ENCODE measurements at places on chromosomes 5 and 9.

DNA sequence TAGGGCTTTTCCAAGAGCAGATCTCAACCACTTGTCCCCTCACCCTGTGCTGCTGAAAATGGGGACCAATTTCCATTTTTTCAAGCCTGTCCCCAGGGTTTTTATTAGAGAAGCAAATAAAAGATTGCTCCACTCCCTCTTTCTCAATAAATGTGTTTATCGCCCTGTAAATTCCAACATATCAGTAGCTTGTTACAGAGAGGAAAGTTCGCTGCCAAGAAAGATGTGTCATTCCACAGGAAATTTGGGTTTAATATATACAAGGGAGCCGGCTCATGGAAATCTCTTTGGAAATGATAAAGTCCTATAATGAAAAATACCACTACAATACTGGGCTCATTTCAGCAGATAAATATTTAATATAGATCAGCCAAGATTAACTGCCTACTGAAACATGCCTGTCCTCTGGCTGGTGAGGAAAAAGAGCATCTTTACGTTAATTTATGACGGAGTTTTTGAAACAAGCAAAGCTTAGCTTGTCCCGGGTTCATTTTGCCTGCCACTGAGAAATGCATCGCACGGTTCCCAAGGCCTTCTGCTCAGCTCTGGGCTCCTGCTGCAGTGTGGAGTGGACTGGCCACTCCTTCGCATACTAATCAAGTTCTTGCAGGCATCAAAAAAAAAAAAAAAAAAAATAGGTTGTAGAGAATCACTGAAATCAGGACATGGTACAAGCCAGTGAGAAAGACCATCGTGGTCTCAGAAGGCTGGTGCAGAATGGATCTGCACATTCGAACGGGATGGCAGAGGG lies 84.5 kb downstream of the BRINP1 start:
- no peak for DNase-seq

GRCh38 chr9:72564479-72565281 lies 43.3 kb downstream of the TMC1 start:
- no peak for DNase-seq

- no peak for DNase-seq
Measured at GRCh38 chr9:132126680-132127236, 35.1 kb upstream of the NTNG2 start.

- no peak for DNase-seq
Measured at GRCh38 chr9:110648696-110649095, 19.9 kb upstream of the MUSK start.

- no peak for DNase-seq
Measured at GRCh38 chr5:149315753-149316152, 29.5 kb upstream of the GRPEL2 start.

GRCh38 chr5:33526755-33527154 lies 86.0 kb downstream of the TARS1 start:
- no peak for DNase-seq
